ENCODE measurements at places on chromosomes 2 and 18.

DNA sequence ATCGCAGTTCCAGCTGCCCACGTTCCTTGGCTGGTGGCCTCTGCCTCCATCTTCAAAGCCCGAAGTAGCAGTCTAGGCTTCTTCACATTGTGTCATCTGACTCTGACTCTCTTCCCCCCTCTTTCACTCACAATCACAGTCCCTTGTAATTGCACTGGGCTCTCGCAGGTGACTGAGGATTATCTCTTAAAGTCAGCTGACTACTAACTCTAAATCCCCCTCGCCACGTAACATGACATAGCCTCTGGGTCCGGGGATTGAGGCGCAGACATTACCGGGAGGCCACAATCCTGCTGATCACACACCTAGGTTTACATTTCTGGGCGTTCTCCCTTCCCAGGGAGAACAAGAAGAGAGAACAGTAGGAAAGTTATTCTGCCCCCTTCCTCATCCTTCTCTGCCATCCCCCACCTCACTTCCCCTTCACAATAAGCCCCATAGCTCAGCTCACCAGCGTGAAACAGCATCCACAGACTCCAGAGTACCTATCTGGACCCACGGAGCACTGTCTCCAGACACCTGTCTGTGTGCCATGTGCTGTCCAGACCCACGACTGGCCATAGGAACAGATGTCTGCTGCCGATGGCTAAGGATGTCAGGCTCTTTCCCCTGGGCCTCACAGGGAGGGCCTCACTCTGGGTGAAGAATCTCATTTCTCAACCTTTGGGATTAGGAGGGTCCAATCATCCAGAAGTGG lies 64.3 kb upstream of the FZD7 start:
- DNase-seq, result no peak

DNA sequence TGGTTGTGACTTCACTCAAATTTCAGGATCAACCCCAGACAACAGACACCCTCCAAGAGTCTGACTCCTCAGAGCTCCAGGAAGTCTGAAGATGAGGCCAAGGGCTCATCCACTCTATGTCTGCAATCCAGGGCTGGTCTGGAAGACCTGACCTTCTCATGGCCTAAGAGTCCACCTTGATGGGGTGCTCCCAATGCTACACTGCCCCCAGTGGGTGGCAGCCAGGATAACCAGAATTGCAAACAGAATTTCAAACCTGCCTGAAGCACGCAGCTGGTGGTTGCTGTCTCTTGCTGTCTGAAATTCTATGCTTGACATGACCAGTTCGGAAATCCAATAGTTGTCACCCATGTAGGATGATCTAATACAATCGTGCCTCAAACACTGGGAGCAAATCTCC lies 96.0 kb downstream of the UXS1 start:
- no peak for DNase-seq

GRCh38 chr2:241503776-241504392 lies 4.5 kb downstream of the STK25 start:
- no peak for DNase-seq

DNA sequence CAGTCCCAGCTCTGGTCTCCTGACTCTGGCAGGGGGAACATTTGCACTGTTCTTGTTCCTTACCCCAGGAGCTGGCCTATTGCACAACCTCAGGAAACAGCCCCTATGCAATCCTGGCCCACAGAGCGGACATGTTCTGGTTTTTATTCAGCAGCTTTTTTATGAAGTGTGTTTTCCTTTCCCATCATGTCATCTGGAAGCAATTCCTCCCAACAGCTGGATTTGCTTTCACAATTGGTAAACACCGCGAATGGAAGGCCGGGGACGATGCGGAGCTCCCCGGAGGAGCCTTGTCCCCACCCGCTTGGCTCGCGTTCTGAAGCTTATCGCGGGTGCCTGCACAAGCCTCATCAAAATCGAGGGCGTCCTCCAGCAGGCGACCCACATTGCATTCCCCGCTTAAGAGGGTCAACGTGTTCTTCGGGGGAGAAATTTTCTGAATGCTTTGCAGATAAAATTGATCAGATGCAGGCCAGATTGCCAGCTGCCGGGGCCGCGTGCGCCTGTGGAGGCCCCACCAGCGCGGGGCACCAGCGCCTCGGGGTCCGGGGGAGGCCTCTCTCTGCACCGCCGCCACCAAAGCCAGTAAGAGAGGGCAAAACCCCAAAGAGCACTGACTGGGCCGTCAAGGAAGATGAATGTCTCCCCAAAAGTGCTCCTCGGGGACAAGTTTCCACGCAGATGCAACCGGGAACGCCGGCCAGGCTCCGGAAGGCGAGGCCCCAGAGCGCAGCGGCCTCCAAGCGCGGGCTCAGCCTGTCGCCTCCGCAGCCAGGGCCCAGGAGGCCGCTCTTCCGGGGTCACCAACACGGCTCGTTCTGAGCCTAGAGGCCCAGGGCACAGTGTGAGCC lies 60.3 kb upstream of the SP3 start:
- DNase-seq, result no peak

DNA sequence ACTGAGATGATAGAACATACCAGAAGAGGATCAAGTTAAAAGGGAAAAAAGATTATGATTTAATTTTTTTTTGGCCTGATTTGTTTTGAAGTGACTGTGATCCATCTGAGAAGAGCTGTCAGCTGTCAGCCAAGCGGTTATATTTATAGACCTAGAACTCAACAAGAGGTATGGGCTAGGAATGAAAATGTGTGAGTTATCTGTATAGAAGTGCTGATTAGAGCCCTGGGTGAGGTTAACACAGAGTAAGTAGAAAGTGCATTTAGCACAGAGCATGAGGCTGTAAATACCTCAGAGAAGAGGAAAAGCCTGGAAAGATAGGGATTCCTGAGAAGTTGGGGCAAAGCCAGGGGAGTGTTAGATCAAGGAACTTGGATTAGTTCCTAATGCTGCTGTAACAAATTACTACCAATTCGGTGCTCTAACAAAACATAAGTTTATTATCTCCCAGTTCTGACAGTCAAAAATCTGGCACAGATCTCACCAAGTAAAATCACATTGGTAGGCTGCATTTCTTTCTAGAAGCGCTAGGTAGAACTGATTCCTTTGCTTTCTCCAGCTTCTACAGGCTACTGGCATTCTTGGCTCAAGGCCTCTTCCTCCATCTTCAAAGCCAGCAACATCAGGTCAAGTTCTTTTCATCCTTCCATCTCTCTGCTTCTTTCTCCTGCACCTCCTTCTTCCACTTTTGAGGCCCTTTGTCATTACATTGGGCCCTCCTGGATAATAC lies 197.4 kb upstream of the SPHKAP start:
- no peak for DNase-seq

GRCh38 chr2:24840164-24840869 lies 47.1 kb downstream of the CENPO start:
- no peak for DNase-seq

GRCh38 chr18:42734520-42734919 lies 381.0 kb downstream of the RIT2 start:
- no peak for DNase-seq

GRCh38 chr18:49878567-49879270 lies 65.4 kb upstream of the ACAA2 start:
- no peak for DNase-seq

DNA sequence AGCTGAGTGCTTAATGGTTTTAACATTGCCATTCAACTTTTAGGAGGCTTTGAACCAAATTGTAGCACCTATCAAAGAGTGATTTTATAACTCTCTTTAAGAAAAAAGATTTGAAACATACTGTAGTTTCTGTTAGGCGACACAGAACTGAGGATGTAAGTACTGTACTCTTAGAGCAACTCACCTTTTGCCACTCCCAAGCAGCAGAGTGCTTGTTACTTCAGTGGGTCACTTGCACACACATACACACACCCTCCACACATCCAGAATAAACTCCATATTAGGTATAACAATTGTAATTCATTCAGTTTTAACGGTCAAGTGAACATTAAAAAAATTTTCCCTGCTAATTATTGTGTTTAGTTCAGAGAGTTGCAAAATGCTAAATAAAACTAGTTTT lies 118.3 kb downstream of the CAMKMT start:
- no peak for DNase-seq

- DNase-seq, result no peak
Observed at GRCh38 chr2:16244966-16245320, 304.6 kb downstream of the MYCN start.

DNA sequence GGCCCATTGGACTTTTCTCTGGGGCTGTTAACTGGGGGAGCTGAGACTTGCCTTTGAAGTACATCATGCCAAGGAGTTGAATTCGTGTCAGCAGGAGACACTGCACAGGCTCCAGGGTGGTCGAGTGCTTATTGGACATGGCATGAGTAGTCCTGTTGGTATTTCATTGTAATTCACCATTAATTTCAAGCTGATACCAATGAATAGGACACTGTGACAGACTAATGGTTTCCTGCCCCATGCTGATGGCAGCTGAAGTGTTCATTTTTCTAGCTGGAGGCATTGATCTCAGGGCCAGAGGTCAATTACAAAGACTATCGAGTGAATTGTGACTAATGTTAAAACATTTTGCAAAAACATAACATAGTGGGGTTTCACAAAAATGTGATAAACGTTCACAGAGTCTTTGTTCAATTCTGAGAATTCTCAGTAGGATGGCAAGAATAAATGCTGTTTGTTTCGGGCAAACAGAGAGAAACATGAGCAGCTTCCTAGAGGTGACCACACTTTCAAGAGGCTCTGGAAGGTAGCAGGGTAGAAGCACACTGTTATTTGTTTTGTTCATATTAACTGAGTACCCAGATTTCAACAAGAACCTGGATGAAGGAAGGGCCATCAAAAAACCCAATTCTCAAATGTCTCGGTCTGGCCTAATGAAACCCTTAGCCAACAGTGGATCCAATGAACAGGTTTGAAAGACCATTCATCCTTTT lies 90.6 kb upstream of the ARL4C start:
- no peak for DNase-seq

GRCh38 chr2:100268986-100269385 lies 53.3 kb downstream of the LONRF2 start:
- no peak for DNase-seq

DNA sequence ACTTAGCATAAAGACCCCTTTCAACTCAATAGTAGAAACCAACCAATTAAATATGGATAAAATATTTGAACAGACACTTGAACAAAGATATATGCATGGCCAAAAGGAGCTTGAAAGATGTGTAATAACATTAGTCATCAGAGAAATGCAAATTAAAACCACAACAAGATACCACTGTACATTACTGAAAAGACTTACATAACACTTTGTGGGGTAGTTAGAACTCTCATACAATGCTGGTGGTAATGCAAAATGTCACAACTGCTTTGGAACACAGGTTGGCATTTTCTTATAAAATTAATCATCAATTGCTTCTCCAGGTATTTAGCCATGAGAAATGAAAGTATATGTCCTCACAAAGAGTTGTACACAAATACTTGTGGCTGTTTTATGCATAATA lies 60.7 kb downstream of the TTC27 start:
- DNase-seq, result no peak

- DNase-seq, result no peak
Observed at GRCh38 chr18:61669320-61669719, 223.5 kb downstream of the RNF152 start.

DNA sequence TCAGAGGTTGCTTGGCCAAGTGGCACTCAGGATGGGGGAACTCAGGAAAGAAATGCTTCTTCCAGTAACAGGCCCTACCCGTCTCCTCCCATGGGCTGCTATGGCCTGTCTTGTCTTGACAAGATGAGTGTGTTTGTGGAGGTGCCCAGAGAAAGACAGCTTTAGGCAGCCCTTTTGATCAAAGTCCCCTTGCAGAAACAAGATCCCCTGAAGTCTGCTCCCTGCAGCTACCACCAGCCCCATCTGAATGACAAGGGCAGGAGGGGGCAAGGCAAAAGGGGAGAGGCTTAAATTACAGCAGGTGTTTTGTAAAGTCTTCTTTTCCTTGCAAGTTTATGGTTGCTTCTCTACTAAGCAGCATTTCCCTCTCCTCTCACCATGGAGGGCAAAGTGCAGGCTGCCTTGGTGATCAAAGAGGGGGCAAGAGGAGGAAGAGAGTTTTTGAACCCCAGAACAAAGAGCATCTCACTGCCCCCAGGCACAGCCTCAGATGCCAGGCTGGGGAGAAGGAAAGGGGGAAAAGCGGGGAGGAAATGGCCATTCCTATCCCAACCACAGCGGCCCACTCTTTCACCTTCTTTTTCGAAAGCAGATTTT lies 6.7 kb downstream of the EVA1A start:
- no peak for DNase-seq

- no peak for DNase-seq
Observed at GRCh38 chr2:179393481-179393880, 128.8 kb upstream of the SESTD1 start.

DNA sequence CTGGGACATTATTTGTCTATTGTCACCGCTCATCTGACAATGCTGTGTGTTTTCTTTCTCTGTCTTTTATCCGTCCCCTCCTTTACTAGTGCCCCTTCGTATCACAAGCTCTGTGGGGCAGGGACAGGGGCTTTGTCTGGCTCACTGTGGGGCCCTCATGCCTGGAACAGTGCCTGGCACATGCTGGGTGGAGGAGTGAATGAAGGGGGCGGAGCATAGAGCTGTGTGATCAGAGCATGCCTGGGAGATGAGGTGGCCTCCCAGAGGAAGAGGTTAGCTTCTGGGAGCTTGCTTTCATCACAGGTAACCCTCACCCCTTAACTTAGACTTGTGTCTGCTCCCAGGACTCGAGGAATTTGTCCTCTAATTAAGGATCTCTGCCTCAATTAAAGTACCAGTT lies 16.4 kb downstream of the MTCL1 start:
- no peak for DNase-seq

- DNase-seq, result peak; percentile 16
Observed at GRCh38 chr2:139142252-139142880, 362.2 kb upstream of the NXPH2 start.

GRCh38 chr2:113233593-113234550 lies 44.8 kb downstream of the PAX8 start:
- no peak for DNase-seq

DNA sequence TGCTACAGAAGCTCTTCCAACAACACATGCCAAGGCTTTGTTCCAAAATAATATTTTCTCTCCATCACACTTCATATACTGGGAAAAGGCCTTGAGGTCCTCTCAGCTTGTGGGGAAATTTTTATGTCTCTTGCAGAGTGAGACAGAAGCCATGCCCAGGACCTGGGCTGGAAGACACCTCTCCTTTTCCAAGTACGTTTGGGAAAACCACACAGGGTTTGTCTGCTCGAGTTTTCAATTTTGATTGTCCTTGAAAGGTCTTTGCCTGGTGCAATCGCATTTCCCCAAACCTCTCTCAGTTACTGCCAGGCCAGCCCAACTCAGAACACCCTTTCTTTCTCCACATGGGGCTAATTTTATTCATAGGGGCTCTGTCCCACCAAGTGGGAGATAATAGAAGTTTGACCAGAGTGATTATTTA lies 272.2 kb downstream of the OSR1 start:
- DNase-seq, result no peak
